Sigmoid colon (tissue), 7 donors: ENCODE measurements at places on chromosomes 12 and 14. TPM values are rescaled to one million over a fixed set of nuclear protein-coding genes. Genes with fewer than 3 reads are reported as not detected.

The ERBB3 gene
- total RNA-seq = 10.2 TPM

The KRT82 gene
- not detected for total RNA-seq

The ARMH4 gene
- total RNA-seq = 5.0 TPM

The RNU4-1 gene
- total RNA-seq = under 0.01 TPM

The OVCH1 gene
- total RNA-seq = 2.5 TPM

The KRT73 gene
- not detected for total RNA-seq

The POLE2 gene
- 1.4 TPM for total RNA-seq

The IFNG gene
- total RNA-seq = not detected

The CHGA gene
- total RNA-seq = 0.99 TPM

The PRMT5 gene
- total RNA-seq = 33.3 TPM

The MANSC4 gene
- total RNA-seq = not detected

The CD9 gene
- total RNA-seq = 453 TPM

The OR4K13 gene
- not detected for total RNA-seq

The TSPAN9 gene
- 23.6 TPM for total RNA-seq

The ASCL1 gene
- total RNA-seq = under 0.01 TPM

The NRXN3 gene
- 40.7 TPM for total RNA-seq

The LRRC10 gene
- total RNA-seq = not detected

The COX8C gene
- not detected for total RNA-seq

The SLC38A4 gene
- 1.1 TPM for total RNA-seq

The RASSF8 gene
- 74.0 TPM for total RNA-seq

The LGMN gene
- 96.0 TPM for total RNA-seq

The SMAGP gene
- total RNA-seq = 1.9 TPM
